ENCODE measurements at places on chromosomes 5 and 9.

DNA sequence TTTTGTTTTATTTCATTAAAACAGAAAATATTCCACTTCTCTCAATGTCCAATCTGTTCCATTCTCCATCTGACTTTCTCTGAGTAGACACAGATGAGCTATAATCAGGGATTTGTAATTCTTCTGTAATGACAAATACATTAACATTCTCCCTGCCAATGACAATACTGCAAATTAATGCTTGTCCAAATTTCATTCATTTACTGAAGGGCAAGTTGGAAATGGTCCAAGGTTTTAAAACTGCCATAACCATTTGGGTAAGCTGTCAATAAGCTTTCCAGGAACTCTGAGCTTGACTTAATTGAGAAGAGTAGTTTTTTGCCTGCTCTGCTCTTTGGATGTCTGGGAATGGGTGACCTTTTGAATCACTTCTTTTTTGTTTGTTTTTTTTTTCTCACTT lies 253.5 kb downstream of the DMRTA1 start:
- no peak for DNase-seq

DNA sequence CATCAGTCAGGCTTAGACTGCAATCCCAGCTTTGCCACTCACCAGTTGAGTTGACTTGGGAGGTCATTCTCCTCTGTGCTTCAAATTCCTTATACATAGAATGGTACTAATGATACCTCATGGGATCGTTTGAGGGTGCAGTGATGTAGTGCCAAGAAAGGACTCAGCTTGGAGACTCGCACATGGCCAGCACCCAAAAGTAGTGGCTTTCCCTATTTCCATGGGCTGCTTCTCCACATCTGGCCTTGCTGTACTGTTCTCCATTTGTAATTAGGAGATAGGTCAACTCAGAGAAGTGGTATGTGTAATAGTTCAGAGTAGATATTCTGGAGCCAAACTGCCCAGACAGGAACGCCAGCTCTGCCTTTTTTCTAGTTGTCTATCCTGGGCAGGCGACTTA lies 5.5 kb downstream of the CCL19 start:
- no peak for DNase-seq

GRCh38 chr5:58450811-58451629 lies 8.9 kb downstream of the PLK2 start:
- DNase-seq: no peak

GRCh38 chr5:151923866-151924476 lies 680 bp downstream of the GLRA1 start:
- no peak for DNase-seq

- DNase-seq: no peak
Measured at GRCh38 chr9:134593286-134594077, 48.1 kb upstream of the COL5A1 start.

- DNase-seq: no peak
Measured at GRCh38 chr5:113156271-113156877, 179.8 kb downstream of the DCP2 start.

DNA sequence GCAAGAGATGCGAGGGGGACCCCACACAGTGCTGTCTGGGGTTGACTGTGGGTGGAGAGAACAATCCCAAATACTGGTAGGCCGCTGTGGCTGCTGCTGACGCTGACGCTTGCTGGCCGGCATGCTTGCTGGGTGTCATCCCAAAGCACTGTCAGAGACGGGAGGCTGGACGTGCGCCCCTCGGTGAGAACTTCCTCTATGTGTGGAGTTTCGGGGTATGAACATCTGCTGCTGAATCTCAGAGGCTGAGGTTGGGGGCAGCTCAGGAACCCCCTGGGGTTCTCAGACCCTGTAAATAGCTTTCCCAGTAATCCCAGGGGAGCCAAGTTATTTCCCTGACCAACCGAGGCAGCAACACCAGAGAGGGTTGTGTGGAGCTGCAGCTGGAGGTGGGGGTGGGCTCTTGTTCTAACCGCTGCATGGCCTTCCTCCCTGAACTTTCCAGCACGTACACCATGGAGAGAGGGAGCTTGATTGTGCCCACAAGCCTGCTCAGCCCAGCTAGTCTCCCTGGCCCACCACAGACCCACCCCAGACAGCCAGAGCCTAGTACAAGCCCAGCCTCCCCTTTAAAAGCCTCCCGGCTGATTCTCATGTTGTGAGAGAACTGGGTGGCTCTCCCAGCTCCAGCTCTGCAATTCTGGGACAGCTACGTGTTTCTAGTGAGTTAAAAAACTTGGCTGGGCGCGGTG lies 21.8 kb upstream of the SLC12A7 start:
- no peak for DNase-seq

GRCh38 chr9:134707031-134707680 lies 65.6 kb downstream of the COL5A1 start:
- DNase-seq: no peak

DNA sequence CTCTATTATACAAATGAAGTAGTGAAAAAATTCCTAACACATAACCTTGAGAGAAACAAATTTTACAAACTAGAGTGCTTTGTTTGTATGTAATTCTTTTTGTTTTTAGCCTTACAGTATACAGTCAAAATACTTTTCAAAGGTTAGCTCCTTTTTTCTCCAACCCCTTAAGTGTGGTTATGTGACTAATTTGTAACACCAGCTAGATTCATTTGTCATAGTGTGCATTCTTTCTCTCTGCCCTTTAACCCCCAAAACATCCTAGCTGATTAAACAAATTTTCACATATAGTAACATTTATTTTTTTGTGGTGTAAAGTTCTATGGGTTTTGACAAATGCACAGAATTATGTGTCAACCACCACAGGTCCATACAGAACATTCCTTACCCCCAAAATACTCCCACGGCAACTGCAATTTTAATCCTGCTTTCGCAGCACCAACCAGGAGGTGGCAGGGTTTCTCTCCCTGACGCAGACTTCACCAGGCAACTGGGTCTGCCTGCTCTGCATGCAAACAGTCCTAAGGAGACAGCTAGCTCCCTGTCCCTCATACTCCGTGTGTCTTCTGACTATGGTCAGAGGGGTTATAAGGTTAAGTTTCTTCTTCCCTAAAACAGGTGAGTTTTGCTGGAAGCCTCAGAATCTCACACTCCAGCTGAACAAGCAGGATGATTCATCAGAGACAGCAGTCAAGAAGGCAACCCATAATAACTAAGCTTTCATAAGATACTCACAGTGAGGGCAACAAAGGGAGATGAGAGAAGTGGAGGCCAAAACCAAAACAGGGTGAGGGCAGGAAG lies 44.5 kb upstream of the NR5A1 start:
- no peak for DNase-seq

- no peak for DNase-seq
Measured at GRCh38 chr5:135511761-135512575, 23.8 kb downstream of the NEUROG1 start.

DNA sequence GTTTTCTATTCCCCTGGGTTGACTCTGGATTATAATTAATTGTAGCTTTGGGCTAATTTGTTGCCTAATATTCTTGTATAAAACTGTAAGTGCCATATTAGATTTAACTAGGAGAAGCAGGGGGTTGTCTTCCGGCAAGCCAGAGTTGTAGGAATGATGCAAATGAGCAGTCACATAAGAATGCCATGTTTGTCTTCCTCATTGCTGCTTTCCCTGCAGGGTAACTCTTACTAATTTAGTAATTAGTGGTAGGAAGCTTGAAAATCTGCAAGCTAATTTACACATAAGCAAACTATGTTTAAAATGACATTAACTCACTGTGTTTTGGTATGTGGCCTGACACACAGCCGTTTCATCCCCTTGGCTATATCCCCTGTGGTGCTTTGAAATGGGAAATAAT lies 527.8 kb downstream of the KCTD16 start:
- DNase-seq: no peak

GRCh38 chr9:24479361-24480059 lies 66.2 kb downstream of the IZUMO3 start:
- no peak for DNase-seq

DNA sequence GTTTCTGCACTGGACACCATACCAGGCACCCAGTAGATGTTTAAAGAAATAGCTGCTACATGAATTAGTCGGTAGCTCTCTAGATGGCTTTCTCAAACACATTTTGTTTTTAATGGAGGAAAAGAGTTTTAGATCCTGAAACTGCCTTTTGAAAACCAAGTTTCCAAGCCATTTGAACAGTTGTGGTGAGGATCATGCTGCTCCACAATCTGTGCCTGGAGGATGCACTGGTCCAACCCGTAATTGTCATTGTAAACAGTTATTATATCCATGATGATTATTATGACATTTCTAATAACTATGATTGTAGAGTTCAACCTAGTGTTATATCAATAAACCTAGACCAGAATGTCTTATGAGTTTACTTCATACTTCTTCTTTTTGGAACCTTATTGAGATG lies 35.9 kb upstream of the ZFAND5 start:
- DNase-seq: no peak

DNA sequence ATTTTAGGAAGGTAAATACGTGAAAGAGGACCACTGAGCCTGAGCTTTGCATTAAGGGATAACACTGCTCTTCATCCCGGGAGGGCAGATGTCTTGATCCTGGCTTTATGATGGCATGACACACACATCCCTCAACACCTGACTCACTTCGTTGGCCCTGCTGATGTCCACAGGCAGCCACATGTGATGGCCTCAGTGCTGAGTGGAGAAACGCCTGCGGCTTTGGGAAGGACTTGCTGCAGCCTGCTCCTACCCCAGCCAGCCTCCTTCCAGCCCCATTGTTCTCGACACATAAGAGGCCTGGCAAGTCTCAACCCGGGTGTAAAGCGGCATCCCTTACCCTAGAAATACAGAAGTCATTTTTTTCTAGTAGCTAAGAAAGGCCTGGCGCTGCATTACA lies 169.0 kb downstream of the SYK start:
- DNase-seq: no peak

DNA sequence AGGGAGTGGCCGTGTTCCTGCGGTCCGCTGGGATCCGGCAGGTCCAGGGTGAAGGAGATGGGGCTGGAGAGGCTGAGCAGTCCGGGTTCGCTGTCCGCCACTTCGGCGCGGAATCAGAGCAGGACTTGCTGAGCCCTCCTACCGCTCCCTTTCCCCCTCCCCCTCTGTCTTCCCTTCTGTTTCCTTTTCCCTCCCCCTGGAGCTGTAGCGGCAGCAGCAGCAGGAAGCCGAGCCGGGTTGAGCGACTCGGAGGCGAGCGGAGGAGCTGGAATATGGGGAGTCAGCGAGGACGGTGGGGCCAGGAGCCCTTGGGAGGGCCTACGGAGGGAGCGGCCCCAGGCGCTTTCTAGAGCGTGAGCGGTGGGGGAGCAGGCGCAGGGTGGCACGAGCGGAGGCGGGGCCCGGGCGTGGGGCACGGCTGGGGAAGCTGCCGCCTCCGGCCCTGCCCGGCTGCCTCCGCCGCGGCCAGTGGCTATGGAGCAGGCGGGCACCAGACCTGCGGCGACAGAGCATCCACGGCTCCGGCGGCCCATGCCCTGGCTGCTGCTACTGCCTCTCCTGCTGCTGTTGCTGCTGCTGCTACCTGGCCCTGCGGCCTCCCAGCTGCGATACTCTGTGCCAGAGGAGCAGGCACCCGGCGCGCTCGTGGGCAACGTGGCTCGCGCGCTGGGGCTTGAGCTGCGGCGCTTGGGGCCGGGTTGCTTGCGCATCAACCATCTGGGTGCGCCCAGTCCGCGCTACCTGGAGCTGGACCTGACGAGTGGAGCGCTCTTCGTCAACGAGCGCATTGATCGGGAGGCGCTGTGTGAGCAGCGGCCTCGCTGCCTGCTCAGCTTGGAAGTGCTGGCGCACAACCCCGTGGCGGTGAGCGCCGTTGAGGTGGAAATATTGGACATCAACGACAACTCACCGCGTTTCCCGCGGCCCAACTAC lies at the start of gene PCDHAC2:
Gene PCDHAC2, plus strand, starts transcription at position 184 of the 933 bp plus-strand sequence. Its CDS starts 291 bp downstream, at position 475.
- DNase-seq: no peak

DNA sequence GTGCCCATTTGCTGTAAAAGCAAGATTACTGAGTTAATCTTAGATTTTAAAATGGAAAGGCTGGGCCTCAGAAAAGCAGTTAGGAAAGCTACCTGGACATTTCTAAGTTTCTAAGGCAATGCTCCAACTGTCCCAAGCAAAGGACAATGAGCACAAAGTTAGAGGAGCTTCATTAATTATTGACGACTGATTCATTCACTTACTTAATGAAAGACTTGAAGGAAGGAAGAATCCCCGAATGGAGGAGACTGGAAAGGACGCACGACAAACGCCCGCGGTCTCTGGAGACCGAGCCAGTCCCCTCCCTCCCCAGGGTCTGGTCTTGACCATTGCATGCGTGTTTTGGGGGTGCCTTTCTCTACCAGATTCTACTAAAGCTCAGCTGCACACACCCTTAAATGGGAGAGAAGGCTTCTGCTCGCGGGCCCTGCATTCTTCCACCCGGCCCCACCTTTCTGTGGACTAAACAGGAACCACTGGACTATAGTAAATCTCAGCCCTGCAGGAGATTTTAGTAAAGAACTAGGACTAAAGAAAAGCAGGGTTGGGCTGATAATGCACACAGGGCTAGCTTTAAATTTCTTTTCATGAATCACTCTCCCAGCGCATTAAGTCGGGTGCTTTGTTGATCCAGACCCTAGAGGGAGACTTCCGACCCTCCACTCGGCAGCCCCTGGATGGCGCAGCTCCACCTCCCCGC lies 44.8 kb downstream of the CTSL start:
- no peak for DNase-seq

DNA sequence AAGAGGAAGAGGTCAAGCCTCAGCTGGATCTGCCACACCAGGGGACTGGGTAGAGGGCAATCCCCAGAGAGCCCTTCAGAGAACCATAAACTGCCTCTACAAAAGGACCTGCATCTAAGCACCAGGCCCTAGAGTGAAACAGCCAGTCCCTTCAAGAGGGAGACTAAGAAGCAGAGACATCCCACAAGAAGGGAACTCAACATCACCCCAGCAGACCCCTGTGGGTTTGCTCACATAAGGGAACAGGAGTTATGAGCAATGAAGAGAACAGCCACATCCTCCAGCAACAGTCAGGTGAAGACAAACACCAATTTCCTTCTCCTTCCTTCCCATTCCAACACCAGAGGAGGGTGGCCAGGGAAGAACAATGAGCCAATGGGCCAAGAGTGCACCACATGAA lies 48.9 kb downstream of the TNFSF15 start:
- DNase-seq: no peak
